ENCODE measurements at places on chromosomes 4 and X.

- no peak for DNase-seq
Measured at GRCh38 chr4:163966612-163967011, 472.1 kb downstream of the TMA16 start.

- DNase-seq: no peak
Measured at GRCh38 chr4:128346054-128346716, 58.6 kb upstream of the PGRMC2 start.

DNA sequence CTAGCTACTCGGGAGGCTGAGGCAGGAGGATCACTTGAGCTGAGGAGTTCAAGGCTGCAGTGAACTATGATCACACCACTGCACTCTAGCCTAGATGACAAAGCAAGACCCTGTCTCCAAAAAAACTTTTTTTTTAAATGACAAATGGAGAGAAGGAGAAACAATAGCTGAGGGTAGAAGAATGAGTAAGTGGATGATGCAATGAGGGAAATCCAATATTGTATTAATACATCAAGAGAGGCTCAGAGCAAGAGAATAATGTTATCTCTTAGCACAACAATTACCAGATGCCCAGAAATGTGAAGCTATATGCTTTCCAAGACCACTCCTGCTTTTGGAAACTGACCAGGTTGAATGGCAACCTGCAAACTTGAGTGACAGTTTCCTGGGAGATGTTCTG, 19.9 kb upstream of the GPR173 start:
- no peak for DNase-seq

GRCh38 chr4:105496899-105497298, 23.0 kb upstream of the PPA2 start:
- no peak for DNase-seq

GRCh38 chrX:57905141-57905540, 5.1 kb downstream of the ZXDA start:
- no peak for DNase-seq

- no peak for DNase-seq
Measured at GRCh38 chr4:116638592-116638991, 446.8 kb downstream of the TRAM1L1 start.

DNA sequence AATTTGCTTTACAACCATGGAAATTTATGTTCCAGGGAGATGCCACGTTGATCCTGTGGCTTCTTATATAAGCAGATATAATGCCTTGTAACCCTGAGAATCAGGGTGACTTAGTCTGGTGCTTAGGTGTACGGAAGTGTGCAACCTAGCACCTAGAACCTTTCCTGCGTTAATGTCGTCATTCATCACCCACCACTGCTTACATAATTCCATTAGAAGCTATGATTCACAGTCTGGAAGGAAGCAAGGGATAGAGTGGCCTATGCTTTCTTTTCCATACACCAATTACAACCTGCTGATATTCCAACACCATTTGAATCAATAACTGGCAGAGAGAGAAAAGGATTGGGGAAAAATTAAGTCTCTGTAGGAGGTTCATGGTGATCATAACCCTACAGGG, 17.3 kb upstream of the CXCL8 start:
- no peak for DNase-seq

- no peak for DNase-seq
Measured at GRCh38 chrX:52576946-52577345, 60.1 kb upstream of the XAGE1B start.

- DNase-seq: no peak
Measured at GRCh38 chrX:20633451-20633850, 366.7 kb upstream of the RPS6KA3 start.

GRCh38 chr4:108619372-108620100, 840 bp upstream of the RPL34 start:
- DNase-seq: no peak

- no peak for DNase-seq
Measured at GRCh38 chr4:53912766-53913497, 151.5 kb downstream of the CHIC2 start.

DNA sequence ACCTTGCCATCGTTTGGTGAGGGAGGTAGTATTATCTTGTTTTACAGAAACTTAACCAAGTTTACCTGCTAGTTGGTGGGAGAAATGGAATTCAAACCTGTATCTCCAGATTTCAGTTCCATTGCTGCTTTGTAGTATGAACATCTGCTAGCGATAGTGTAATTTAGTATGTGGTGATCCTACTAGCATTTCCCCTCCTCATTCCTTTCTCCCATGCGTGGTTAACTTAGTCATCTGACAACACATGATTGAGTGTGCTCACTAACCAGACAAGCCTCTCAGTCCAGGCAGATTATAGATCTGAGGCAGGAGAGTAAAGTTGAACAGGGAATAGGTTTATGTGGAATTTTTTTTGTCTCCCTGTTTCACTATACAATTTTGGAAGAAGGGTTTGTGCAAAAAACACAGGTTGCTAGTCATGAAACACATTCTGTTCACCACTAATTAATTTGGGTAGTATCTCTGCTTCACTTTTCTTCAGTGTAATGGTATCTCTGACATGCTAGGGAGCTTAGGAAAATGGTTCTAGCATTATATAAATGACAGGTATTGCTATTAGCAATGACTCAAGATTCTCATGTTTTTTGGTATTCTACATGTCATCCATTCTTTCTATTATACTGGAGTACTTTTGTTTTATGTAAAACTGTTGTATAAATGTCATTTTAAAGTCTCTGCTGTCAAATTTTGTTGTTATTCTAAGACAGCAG, 21.7 kb downstream of the RBPJ start:
- DNase-seq: peak; percentile 48

- no peak for DNase-seq
Measured at GRCh38 chr4:18041114-18041513, 19.6 kb upstream of the LCORL start.

GRCh38 chr4:5186271-5187064, 135.2 kb downstream of the STK32B start:
- no peak for DNase-seq

GRCh38 chrX:132532913-132533312, 44.1 kb upstream of the MBNL3 start:
- DNase-seq: no peak

DNA sequence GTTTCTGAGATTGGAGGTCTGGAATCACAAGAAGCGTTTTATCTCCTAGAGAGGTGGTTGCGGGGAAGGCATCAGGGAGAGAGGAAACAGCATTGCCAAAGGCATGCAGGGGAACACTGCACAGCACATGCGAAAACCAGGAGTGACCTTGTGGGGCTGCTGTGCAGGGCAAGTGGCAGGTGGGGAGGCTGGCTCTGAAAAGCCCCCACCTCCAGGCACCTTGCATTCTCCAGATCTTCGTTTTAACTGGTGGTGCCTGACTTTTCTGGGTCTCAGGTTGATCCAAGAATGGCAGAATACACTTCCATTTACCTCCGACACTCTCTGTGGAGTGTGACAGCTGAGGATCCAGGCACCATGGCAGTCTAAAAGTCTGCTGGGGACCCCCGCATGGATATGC, 209.4 kb upstream of the LEF1 start:
- DNase-seq: no peak

DNA sequence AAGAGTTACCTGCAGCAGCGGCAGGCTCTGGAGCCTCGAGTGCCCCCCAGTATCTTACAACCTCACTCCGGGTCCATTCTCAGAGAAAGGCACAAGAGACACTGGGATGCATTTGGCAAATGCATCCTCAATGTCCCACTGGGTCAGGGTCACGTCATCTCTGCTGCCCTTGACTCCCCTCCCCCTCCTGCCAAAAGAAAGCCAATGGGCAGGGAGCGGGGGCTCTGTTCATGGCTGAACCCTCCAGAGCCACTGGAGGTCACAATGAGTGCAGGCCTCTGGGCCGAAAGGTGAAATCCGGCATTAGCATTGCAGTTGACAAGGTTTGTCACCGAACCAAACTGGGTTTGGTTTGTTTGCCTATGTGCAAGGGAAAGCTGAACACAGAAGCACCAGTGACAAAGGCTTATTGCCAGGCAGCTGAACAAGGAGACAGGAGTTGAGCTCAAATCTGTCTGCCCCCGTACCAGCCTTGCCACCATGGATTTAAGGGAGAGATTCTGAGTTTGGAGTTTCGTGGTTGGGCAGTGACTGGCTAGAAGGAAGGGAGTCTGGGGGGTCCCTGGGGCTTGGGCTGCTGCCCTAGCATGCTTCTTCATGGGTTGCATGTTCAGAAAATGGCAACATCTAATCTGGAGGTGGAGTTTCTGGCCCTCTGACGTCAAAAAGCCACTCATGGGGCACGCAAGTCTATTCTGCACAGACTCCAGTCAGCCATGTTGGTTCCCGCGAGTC, 64.3 kb downstream of the HTRA3 start:
- DNase-seq: no peak

- DNase-seq: no peak
Measured at GRCh38 chr4:10024303-10024702, 3.0 kb upstream of the SLC2A9 start.

DNA sequence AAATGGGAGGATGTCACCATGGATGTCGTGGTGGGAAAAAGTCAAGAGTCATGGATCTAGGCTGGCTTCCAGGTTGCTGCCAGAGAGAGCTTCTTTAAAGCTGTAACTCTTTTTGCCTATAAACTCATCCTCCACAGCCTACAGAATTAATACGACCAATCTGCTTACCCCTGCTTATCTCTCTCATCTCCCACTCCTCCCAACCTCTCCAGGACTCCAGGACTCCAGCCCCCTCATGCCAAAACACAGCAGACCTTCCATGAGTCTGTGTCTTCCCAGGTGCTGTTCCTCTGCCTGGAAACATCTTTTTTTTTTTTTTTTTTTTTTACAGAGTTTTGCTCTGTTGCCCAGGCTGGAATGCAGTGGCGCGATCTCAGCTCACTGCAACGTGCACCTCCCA, 15.3 kb upstream of the SLC10A4 start:
- DNase-seq: no peak

GRCh38 chrX:649166-649565, 18.6 kb downstream of the SHOX start:
- no peak for DNase-seq

DNA sequence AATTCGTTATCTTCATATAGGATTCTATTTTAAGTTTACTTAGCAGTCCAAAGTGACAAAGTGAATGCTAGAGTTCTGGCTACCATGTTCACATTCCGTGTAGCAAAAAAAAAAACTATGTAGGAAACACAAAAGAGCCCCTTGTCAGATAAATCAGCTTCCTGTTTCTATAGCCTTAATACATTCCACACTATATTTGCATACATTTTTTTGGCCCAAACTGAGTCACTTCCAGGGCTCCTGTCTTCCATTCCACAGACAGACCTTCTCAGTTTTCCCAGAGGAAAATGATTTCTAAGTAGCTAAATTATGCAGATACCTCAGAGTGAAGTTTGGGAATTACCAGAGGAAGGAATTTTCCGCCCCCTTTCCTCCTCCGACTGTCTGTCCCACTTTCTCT, 841.9 kb upstream of the HS3ST1 start:
- no peak for DNase-seq

GRCh38 chrX:15834053-15834452, 20.6 kb downstream of the AP1S2 start:
- no peak for DNase-seq

- DNase-seq: no peak
Measured at GRCh38 chrX:30635630-30636029, 17.6 kb upstream of the GK start.

DNA sequence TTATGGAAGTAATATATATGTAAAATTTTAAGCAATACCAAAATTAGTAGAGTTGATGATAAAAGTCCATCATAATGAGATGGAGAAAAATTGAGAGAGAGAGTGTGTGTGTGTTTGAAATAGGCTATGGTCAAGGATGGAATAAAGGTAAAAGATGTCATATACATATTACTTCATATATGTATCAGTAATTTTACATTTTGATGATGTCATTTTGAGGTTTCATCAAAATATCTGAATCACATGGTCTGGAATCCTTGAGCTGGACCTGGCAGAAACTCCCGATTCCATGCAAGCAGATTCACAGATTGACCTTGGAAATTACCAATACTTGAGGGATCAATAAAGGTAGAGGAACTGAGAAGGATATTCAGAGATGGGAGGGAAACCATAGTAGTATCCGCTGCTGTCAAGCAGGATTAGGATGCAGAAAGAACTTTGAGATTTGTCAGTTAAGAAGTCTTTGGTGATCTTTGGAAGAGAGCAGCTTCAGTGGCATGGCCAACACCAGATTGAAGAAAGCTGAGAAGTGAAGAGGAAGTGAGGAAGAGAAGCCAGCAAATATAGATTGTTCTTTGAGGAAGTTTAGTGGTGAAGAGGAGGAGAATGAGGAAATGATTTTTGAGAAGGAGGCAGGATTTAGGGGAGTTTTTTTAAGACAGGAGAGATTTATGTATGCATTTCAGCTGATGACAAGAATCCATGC, 21.5 kb downstream of the DNAAF6 start:
- DNase-seq: no peak

DNA sequence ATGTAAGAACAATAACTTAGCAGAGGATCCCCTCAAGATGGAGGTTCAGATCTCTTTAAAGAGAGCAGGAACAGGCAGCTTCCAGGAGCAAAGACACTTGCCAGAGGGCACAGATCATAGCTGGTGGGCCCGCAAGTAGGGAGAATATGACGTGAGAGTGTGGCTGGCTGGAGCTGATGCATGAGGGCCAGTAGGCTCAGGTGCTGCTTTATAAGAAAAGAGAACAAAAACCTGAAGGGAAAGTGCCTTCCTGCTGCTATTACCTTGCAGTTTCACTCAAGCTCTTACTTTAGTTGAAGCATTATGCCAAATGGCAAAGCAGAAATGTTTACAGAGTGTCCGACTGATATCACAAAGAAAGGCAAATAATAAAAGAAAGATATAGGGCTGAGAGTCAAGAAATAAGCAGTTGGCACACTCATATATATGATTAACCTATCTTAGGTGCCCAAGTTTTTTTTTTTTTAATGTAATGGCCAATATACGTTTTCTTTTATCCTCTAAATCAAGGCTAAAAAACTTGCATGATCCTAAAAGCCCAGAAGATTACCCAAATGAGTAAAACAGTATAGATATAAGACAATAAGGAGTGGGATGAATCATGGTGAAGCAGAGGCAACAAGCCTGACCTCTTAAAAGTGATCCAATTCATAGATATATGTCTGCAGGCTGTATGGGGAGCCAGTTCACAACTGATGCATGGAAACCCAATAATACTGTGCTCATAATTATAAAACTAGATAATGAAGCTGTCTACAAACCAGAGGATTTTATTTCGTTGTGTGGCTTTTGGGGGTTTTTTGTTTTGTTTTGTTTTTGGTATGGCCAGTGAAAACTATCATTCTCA, 12.6 kb downstream of the NR0B1 start:
- no peak for DNase-seq

- DNase-seq: no peak
Measured at GRCh38 chr4:124085561-124086180, 626.9 kb downstream of the ANKRD50 start.

GRCh38 chr4:99642725-99643489, 14.7 kb downstream of the C4orf54 start:
- no peak for DNase-seq

DNA sequence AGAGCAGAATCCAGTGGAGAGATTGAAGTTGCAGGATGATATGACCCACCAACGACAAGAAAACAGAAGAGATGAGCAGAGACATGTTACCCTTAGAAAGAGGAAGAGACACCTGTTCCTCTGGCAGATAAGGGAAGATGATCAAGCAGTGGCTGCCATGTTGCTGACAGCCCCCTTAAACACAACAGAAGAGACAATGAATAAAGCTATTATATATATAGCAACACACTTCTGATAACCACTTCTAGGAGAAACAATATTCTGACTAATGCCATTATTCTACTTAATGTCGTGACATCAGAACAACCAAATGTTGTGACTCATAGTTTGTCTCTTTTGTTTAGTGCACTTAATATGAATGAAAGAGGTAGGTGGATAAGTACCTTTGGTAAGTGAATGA, 44.9 kb downstream of the SH3RF1 start:
- no peak for DNase-seq

- no peak for DNase-seq
Measured at GRCh38 chr4:105135785-105136184, 10.9 kb upstream of the TET2 start.

GRCh38 chr4:177680308-177680707, 238.1 kb upstream of the AGA start:
- DNase-seq: no peak

Measured in hepatocyte (in vitro differentiated cells).